KBM-7 (cell line): ENCODE measurements at places on chromosomes 4 and X.

DNA sequence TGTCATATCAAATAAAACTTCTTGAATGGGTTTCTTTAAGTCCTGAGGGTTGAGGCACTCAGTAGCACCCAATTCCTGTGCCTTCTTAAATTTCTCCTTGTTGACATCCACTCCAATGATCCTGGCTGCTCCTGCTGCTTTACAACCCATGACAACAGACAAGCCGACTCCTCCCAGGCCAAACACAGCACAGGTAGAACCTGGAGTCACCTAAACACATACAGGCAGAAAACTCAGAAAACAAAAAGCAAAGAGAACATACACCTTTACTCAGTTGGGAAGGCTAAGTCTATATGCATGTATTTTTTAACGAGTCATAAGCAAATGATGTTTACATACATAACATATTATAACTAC, 10.3 kb downstream of the ADH6 start:
- no peak for DNase-seq

DNA sequence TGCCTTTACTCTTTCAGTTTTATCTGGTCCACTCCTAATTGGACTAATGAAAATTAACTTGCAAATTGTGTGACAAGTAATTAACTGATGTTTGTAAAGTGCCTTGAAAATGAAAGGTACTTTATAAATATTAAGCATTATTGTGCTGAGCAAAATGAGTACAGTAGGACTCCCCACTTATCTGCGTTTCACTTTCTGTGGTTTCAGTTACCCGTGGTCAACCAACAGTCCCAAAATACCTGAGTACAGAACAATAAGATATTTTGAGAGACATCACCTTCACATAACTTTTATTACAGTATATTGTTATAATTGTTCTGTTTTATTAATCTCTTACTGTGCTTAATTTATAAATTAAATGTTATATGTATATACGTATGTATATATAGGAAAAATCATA, 27.4 kb upstream of the JADE3 start:
- no peak for DNase-seq

DNA sequence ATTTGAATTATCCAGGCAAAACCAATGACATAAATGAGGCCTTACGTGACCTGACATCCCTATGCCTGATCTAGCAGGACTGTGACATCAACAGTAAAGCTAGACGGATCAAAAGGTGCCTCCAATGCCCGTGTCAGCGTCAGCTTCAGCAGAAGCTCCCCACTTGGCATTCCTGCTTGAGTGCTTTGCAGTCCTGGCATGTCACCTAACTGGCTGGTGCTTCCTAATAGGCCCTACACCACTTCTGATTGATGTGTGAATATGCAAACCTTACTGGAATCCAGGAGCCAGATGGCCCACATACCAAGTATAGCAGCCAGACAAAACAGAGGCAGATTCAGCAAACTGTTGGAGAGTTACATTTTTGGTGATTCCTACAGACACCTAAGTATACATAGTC, 224.2 kb downstream of the DMD start:
- no peak for DNase-seq

- no peak for DNase-seq
Observed at GRCh38 chr4:125382995-125383394, 68.2 kb downstream of the FAT4 start.

DNA sequence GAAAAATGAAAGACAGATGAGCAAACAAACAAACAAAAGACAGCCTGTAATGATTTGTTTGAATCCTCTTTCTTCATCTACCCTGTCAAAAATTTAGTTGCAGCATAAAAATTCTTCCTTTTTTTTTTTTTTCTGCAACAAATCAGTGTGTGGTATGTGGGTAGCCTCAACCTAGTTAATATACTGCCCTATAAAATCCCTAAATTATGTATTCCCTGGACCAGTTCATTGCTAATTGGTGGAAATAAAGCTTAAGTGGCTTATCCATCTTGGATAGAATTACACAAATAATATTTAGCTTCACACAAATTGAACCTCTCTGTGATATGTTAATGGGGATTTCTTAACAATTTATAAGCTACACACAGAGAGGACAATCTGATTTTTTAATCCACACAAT, 208.4 kb downstream of the NDST4 start:
- DNase-seq, result no peak
